Left ventricle myocardium inferior (tissue), 1 donor: ENCODE measurements at places on chromosomes 5 and 9. TPM values are rescaled to one million over a fixed set of nuclear protein-coding genes. Genes with fewer than 3 reads are reported as not detected.

Gene FOXD4L6
- not detected for total RNA-seq

Gene MAP3K1
- total RNA-seq: 5.7 TPM

Gene TPPP
- total RNA-seq: 21.6 TPM

Gene OR1Q1
- not detected for total RNA-seq

Gene GMCL2
- not detected for total RNA-seq

Gene SGCD
- 98.7 TPM for total RNA-seq

- DNase-seq: peak; percentile 31
Measured at GRCh38 chr9:130995086-130996011, 13.6 kb upstream of the LAMC3 start.

- DNase-seq: no peak
Measured at GRCh38 chr9:69768101-69768500, 8.3 kb upstream of the PTAR1 start.

DNA sequence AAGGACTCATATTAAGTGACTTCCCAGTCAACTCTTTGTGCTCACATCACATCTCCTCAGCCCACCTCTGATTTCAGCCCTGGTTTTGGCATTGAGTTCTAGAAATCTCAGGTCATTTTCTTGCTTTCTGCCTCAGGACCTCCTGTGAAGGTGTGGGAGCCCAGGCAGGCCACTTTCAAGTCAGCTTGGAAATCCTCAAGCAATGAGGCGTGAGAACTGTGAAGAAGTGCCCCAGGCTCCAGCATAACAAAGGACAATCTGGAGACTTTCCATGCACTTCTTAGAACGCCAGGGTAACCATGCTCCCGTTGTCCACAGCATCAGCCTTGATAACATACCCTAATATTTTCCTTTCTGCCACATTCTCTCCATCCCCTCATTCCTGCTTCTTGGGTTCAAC lies 131.2 kb upstream of the MAP3K1 start:
- no peak for DNase-seq

- no peak for DNase-seq
Measured at GRCh38 chr9:79700607-79701360, 129.0 kb downstream of the TLE4 start.

GRCh38 chr5:178343306-178343705 lies 110.7 kb upstream of the PHYKPL start:
- DNase-seq: no peak

DNA sequence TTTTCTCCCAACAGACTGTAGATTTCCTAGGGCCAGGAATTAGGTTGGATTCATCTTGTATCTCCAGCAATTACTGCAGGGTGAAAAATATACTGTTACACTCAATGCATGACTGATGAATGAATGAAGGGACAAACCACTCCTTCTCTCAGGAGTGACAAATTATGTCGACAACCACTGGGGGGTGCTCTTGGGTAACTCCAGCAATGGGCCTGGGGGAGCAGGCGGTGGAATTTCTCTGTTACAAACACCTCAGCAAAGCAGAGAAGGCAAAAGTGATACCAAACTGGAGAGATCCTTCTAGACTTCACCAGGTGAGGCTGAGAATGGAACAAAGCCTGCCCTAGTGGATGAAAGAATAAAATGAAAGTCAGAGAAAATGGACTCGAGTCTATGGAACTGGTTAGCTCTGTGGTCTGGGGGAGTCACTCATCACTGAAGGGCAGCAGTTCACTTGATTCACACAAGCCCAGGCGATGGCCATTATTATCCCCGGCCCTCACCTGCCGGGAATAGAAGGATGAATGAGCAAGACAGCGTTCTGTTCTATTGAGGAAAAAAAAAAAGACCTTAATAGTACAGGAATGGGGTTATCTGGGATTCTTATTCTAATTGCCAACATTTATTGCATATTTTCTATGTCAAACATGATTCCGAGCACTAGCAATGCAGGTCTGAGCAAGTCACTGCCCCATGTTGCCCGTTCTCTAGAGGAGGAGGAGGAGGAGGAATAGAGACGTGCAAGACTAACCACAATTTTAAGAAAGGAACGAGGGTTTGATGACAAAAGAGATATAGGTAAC lies 341.1 kb downstream of the ASTN2 start:
- DNase-seq: no peak

- no peak for DNase-seq
Measured at GRCh38 chr5:74279244-74279643, 361.3 kb downstream of the ENC1 start.

DNA sequence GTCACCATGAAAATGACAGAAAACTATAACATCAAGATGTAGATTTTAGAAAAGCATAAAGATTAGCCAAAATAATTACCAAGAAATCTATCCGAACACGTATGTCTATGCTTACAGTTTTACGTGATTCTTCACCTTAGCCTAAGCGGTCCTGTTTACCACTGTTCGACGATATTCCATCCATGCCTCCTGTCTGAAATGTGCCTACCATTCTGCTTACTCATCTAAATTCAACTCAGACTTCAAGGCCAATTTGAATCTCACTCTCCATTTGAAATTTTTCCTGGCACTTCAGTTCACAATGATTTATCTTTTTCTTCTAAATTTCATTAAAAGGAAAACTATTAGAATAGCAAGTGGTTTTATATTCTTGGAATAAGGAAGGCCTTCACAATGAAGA lies 15.4 kb downstream of the ZDHHC21 start:
- DNase-seq: no peak

- DNase-seq: no peak
Measured at GRCh38 chr5:56848206-56848605, 32.9 kb downstream of the MAP3K1 start.

DNA sequence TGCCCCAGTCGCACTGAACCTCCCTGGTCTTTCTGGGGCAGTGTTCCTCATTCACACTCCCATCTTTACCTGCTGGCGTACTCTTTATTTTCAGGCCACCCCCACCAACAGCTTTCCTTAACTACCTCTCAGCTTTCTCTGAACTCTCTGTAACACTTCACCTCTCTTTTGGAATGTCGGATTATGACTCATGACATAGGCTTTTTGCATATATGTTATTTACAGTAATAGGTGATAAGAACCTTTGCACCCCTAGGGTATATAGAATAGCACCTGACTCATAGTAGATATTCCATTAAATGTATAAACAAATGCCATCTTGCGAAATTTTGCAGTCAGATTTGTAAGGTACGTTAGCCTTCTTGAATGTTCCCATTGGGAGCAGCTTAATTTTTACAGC lies 52.9 kb upstream of the MIER3 start:
- DNase-seq: no peak

GRCh38 chr5:19125956-19126713 lies 861.9 kb downstream of the CDH18 start:
- no peak for DNase-seq

GRCh38 chr5:75463726-75464125 lies 47.7 kb downstream of the CERT1 start:
- no peak for DNase-seq

GRCh38 chr5:180328296-180329137 lies 24.6 kb downstream of the GFPT2 start:
- peak; percentile 79 for DNase-seq

DNA sequence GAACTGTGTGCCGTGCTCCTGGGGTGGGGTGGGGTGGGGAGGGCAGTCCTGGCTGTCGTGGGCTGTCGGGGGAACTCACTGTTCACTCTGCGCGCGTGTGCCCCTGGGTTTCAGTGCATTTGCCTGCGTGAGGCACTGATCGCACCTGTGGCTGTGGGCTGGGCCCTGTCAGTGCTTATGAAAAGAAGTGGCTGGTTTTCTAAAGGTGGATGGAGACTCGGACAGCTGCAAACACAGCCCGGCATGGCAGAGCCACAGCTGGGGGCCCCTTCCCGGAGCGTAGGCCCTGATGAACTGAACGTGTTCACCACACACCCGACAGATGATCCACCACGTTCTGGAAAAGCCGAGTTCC lies 42.7 kb downstream of the NKD2 start:
- no peak for DNase-seq
